Stimulated activated naive CD4-positive, alpha-beta T cell treated with Interleukin-2 at 50 U/mL for 16 hours (primary cell): ENCODE measurements at places on chromosomes 6 and 20.

GRCh38 chr6:155223646-155224451 lies 40.0 kb upstream of the CLDN20 start:
- peak; percentile 54 for DNase-seq

DNA sequence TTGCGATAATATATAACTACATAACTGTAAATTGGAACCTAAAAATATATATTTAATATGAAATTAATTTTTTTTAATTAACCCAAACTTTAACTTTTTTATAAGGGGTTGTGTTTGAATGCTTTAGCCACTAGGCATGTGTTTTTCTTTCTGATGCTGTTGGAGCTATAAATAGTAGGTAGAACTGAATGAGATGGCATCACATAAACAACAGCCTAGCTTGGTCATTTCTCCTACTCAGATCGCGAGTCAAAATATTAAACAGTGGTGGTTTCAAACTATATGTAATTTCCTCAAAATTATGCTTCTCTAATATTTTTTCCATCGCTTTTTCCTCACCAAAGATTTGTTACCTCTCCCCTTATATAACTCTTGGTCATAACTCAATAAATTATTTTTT lies 243.2 kb downstream of the ARID1B start:
- DNase-seq = no peak

DNA sequence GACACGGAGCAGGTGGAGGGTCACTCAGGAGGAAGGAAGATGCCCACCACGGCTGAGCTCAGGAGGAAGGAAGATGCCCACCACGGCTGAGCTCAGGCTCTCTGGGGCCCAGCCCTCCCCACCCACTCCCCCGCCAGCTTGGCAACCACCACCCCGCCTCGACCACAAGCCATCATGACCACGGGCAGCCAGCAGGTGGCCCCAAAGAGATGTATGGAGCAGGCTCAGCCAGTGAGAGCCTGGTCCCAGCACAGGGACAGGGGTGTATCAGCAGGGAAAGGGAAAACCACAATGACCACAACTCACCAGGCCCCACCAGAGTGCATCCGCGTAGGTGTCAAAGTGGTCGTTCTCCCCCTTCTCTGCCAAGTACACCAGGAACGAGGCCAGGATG lies 30.4 kb downstream of the KCNQ2 start:
- DNase-seq = peak; percentile 62

DNA sequence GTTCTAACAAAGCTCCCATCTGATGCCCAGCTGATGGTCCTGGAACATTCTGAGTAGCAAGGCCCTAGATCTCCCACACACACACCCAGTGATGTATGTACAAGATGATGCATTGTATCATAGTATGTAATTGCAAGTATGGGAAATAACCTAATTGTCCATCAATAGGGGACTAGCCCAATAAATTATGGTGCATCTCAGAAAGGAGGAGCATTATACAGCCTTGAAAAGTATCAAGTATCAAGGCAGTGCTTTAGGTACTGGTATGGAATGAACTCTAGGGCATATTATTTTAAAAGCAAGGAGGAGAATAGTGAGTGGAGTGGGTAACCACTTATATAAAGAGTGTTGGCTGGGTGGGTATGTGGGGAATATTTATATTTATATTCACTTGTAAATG lies 24.8 kb upstream of the PREX1 start:
- DNase-seq = no peak

DNA sequence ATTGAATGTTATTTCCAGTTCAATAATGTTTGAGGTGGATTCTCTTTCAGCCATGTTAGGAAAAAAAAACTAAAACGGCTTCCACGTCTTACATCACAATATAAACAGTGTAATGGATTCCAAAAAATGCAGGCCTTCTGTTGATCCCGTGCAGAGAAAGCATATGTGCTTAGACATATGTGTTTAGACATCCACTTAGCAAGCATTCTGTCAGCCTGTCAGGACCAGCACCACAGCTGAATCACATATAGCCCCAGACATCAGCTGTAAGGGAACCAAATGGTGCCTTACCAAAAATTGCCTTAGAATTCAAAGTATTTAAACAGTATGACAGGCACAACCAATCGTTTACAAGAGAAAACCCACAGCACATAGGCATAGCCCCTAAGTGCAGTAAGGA lies 304.9 kb downstream of the EYA4 start:
- no peak for DNase-seq

- no peak for DNase-seq
Measured at GRCh38 chr6:83057705-83058321, 7.8 kb downstream of the UBE3D start.

DNA sequence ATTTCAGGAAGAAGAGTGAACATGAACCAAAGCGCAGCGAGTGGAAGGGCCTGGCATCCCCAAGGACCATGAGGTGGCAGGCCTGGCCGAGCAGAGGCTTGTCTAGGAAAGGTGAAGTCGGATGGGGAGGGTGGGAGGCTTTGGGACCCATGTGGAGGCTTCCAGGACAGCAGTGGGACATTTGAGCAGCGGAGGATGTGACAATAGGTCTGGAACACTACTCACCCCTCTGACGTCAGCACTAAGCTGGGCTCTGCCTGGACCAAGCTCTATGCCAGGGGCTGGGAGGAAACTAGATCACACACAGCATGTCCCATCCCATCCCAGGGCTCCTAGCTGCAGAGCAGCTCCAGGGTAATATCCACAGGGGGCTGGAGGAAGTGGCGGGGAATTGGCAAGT lies 175.3 kb upstream of the RIN2 start:
- DNase-seq = no peak

GRCh38 chr6:90663873-90664272 lies 77.0 kb upstream of the MAP3K7 start:
- no peak for DNase-seq

- no peak for DNase-seq
Measured at GRCh38 chr6:157246771-157247484, 76.4 kb downstream of the TMEM242 start.

DNA sequence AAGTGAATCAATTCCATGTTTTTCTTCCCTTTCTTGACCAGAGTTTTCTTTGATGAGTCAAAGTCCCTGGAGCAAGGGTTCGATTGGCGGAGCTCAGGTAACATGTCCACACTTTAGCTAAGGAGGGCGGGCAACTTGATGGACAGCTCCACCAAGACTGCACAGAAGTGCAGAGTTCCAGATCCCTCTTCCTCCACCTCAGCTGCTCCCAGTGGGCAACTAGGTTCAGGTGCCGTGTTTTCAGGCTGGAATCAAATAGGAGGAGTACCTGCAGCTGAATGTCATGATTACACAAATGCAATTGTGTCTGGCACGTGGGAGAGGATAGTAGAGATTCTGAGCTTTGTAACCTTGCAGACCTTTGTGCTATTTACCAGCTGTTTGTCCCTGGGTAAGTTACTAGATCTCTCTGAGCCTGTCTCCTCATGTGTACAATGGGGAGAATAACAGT lies 1.9 kb upstream of the ELMO2 start:
- no peak for DNase-seq

GRCh38 chr20:16096756-16097326 lies 476.4 kb downstream of the KIF16B start:
- DNase-seq = no peak

- no peak for DNase-seq
Measured at GRCh38 chr6:56579155-56579851, 63.4 kb downstream of the DST start.

DNA sequence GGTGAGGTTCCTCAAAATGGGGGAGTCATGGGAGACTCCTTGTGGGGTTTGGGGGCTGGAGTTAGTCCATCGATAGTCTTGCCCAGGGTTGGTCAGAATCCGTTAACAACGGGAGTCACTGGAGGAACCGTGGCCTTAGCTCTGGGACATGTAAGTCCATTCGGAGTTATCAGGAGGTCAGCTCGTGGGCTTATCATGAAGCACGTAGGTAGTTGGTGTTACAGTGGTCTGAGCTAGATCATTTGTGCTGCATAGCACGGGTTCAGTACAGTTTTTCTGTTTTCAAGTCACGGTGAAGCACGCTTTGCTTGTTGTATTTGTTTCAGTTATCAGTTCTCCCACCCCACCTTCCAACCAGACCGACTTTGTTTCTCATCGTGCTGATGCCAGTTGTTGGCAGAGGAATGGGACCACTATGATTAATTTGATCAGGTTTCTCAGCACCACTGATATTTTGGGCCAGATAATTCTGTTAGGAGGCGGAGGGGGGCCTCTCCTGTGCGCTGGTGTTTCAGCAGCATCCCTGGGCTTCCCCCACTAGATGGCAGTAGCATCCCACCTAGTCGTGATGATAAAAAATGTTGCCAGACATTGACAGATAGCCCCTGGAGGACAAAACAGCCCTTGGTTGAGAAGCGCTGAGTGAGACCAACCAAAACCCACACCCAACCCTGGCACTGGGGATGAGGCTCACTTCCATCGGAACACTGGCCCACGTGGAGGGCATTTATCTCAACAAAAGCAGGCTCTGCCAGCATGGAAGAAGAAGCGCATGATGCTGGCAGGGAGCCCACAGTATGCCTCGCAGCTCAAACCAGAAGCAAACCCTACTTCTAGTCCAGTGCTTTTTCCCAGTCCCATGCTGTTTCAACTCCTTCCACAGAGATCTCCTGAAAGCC lies 2.2 kb upstream of the APMAP start:
- DNase-seq = peak; percentile 74

DNA sequence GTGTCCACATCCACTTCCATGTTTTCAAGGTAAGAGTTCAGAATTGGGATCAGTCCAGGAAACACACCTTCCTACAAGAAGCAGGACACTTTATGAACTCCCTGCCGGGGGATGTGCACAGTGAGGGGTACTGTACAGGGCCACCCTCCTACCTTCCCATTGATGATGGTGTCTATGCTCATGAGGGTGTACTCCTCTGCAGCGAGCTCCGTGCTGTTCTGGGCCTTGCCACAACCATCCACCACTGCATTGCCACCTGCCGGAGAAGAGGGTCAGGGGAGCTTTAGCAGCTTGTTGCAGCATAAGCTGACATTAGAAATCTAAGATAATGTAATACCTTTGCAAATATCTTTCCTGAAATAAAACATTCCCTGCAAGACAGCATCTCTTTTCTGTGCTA lies 44.8 kb downstream of the GCLC start:
- no peak for DNase-seq

DNA sequence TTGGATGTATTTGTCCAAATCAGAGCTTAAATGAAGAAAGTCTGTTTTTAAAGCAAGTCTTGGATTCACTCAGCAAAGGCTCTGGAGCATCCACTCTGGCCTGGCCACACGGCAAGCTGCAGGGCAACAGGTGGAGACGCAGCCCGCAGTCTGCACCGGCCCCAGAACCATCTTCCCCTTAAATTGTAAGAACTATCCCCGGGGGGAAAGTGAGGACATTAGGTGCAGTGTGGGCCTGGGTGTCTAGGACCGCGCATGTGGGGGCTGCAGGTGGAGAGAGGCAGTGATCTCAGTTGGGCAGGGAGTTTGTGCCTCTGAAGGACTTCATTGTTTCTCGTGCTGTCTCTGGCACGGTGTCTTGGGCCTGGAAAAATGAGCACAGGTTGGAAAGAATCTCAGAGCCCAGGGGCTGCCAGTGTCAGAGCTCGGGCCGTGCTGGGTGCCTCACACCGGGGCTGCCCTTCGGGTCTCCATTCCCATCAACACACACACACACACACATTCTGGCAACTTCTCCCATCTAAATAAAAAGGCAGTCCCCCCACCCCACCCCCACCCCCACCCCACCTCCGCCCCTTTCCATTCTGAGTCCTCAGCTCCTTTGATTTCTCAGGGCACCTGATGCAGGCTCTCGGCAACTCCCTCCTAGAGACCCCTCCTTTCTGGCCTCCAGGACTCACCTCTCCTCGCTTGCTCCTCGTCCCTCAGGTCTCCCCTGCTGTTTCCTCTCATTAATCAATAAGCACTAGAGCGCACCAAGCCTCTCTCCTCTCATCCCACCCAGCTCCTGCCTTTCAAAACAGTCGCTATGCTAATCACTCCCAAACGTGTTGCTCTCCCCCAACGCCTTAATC lies 48.4 kb downstream of the FOXF2 start:
- no peak for DNase-seq

DNA sequence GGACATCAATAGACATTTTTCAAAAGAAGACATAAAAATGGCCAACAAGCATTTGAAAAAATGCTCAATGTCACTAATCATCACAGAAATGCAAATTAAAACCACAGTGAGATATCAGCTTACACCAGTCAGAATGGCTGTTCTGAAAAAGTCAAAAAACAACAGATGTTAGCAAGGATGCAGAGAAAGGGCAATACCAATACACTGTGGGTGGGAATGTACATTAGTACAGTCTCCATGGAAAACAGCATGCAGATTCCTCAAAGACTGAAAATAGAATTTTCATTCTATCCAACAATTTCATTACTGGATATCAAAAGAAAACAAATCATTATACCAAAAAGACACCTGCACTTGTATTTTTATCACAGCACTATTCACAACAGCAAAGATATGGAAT lies 85.3 kb downstream of the DCDC2 start:
- no peak for DNase-seq

DNA sequence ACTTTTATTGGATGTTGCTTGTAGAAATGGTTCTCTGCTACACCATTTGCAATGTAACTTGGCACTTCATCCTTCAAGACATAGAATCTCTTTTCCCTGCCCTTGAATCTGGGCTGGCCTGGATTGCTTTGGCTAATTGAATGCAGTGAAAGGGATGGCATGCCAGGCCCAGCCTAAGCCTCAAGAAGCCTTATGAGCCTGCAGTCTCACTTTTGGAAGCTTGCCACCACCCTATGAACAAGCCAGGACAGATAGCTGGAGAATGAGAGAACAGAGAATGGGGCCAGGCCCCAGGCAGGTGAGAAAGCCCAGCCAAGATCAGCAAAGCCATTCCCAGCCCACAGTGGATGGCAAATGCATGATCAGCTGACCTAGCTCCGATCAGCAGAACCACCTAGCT lies 350.7 kb upstream of the RNF24 start:
- no peak for DNase-seq

DNA sequence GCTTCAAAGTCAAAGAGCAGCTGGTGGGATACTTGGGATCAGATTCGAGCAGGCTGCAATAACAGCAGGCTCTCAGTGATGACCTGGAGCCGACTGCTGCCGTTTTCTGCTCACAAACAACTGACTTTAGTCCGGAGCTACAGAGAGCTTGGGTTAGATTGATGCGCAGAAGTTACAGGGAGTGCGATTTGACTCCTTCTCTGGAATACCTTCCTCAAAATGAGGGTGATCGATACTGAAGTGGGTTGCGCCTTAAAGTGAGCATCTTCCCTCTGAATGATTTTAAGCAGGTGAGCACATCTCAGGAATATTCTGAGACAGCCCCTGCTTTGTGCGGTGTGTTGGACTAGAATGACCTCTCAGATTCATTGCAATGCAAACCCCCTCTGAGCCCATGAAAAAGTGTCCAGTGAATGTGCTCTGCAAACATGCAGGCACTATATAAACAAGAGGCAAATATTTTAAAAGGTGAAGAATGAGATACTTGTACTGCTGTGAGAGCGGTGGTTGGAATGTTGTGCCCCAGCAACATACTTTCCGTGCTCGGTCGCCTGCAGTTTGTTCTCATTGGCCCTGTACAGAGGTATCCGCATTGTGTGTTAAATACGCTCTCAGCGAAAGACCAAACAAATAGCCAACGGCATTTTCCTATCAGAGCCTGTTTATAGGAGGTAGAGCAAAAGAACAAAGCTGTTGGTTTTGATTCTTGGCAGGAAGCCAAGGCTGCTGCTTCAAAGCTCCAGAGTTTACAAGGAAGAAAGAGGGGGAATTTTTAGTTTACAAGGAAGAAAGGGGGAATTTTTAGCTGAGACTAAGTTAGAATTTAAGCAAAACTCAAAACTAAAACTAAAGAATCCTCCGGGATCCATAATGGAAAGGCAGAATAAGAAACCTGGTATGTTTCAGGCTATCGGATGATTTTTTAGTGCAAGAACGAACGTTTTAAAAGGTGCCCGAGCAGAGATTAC lies 67.7 kb downstream of the PHACTR2 start:
- DNase-seq = no peak
